IMR-90 (cell line): ENCODE measurements at places on chromosomes 5 and 9.

- DNase-seq = no peak
These were observed 40.5 kb upstream of the MYO10 start for GRCh38 chr5:16976625-16977008.

GRCh38 chr5:91850031-91850430 is 466.9 kb upstream of the ARRDC3 start:
- peak; percentile 3 for DNase-seq

DNA sequence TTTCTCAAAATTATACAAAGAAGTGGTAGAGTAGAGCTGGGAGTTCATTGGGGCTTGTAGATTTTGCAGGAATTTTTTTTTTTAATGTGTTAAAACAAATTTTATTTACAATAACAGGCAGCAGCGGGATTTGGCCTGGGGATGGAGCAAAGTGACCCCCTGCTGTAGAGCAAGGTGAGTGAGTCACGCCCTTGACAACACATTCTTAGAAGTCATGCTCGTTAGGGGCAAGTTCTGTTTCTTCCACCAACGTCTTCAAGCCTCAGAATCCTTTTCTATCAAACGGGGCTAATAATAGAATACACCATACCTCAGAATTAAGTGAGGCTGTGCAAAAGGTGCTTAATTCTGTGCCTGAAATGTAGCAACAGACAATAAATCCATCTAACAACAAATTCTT is 1.1 kb upstream of the ANKDD1B start:
- DNase-seq = no peak

GRCh38 chr9:74887041-74887980 is at the start of gene TRPM6:
Gene TRPM6, minus strand, starts transcription at chr9:74887921. Its CDS starts 65 bp downstream, at chr9:74887856.
- peak; percentile 56 for DNase-seq

- no peak for DNase-seq
These were observed 1.2 kb downstream of the USP20 start for GRCh38 chr9:129836311-129837007.

- DNase-seq = no peak
These were observed 32.1 kb upstream of the SH3PXD2B start for GRCh38 chr5:172486451-172486850.

GRCh38 chr9:107102011-107102410 is 181.1 kb upstream of the RAD23B start:
- DNase-seq = no peak

- peak; percentile 27 for DNase-seq
These were observed 451 bp downstream of the LPAR1 start for GRCh38 chr9:111037708-111038330.

- no peak for DNase-seq
These were observed 126.8 kb downstream of the SPATA31D1 start for GRCh38 chr9:82115331-82115730.

- DNase-seq = peak; percentile 61
These were observed 126.6 kb upstream of the DHFR start for GRCh38 chr5:80781356-80781755.

- no peak for DNase-seq
These were observed 369.0 kb downstream of the KIAA0825 start for GRCh38 chr5:94249430-94249829.

GRCh38 chr5:173597304-173597703 is 19.1 kb downstream of the BOD1 start:
- DNase-seq = no peak

GRCh38 chr5:169305366-169305765 is 4.4 kb upstream of the SLIT3 start:
- no peak for DNase-seq

- DNase-seq = no peak
These were observed 21.5 kb downstream of the FAM151B start for GRCh38 chr5:80509362-80509761.

- no peak for DNase-seq
These were observed 8.8 kb downstream of the PRRX2 start for GRCh38 chr9:129674229-129674628.

DNA sequence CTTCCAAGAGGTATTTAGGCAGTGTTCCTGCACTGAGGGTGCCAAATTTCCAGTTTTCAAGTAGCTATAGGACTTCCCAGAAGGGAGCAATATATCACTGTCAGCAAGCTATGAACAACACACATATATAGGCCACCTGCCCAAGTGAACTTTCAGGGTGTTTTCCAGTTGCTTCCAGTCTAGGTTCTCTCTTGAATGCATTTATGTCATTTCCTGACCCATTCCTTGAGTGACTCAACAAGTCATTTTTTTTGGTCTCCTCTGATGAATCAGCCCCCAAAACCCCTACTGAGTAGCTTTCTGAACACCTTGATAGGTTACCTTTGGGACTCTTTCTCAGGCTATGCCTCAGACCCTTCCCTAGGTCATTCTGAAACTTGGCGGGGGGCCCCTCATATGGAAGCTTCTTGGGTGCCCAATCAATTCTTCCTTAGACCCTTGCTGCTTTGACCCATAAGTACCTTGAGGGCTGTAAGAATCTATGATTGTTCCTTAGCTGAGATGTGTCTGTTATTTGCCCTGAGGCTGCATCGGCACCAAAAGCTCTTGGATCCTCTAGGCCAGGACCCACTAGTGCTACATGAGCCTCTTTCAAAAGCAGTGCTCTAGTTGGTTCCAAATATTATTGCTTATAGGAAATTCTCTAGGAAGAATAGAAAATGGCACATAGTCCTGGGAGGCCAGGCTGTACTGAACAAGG is 12.4 kb downstream of the DNAJB5 start:
- DNase-seq = peak; percentile 50

GRCh38 chr5:180135128-180135955 is 63.8 kb upstream of the RNF130 start:
- peak; percentile 79 for DNase-seq

DNA sequence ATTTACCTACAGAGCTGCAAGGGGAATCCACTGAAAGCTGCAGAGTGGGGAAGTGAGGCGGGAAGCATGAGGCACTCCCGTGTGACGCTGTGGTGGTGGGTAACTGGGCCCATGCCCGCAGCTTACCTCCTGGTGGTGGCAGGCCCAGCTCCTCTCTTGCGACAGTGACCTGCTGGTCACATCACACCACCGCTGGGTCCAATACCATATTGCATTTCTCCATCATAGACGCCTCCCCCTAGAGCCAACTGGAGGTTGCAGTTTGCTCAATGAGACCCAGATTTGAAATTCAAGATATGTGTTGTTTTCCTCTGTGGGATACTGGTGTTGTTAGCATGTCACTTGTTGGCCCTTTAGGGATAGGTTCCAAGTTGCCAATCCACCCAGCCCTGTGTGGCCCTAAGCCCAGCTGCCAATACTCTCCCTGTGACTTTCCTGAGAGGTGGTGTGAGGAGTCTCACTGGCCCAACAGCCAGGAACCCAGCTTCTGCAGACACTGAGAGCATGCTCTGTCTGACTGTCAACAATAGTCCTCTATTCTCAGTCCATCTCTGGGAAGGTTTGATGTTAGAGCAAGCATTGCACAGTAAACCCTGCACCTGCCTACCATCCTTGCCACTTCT is 428.3 kb downstream of the GADD45G start:
- no peak for DNase-seq

- no peak for DNase-seq
These were observed 651.4 kb downstream of the CETN3 start for GRCh38 chr5:89758146-89758545.
